ENCODE measurements at places on chromosomes 11 and 22.

GRCh38 chr11:495537-495931 is 11.5 kb downstream of the RNH1 start:
- DNase-seq = no peak

GRCh38 chr11:117613521-117613920 is 183.5 kb downstream of the DSCAML1 start:
- DNase-seq = no peak

DNA sequence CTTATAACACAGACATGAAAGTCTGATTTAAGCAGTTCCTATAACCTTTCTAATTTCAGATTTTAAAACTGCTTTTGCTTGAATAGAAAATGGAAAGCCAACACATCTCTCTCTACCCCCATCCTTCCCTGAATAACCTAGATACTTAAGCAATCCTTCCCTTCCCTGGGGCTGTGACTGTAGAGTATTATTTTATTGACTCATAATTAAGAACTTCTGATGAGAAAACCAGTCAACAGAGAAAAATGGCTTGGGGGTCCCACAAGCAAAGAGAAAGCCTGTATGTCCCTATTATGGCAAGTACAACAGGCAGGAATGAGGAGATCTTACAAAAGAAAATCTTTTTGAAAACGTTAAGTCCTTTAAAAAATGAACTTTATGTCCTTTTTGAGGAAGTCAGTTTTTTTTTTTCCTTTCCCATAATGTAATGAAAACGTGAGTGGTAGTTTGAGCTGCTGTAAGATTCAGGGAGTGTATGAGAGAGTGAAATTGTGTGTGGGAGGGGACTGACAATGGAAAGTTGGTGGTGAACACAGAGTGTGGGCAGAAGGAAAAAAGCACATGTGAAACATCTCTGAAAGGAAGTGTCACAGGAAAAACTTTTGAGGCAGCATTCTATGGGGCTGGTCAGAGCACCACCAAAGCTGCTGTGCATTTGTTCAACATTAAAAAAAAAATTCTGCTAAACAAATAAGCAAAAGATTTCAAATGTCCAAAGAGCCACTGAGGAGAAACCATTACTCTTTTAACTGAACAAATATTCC is 154.6 kb downstream of the MAML2 start:
- no peak for DNase-seq

DNA sequence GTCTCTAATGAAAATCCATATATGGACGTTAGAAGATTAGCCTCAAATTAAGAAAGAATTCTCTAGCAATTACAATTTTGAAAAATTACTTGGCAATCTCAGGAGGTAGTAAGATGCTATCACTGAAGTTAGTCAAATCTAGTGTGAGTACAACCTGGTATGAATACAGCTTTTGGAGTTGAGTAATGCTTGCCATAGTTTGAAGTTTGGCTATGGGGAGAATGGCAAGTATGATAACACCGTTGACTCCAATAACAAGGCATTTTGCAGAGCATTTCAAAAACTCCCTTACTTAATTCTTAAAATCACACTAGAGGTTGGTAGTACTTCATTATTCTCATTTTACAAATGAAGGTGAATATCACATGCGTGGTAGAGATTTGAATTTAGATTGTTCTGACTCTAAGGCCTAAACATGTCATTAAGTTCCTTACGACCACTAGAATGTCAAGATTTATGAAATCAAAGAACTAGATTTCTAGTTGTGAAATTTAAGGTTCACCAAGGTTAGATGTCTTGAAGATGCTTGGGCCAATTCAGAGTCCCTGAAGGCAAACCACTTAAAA is 355.4 kb downstream of the ETS1 start:
- DNase-seq = no peak

GRCh38 chr11:80420374-80420773 is 979.5 kb upstream of the TENM4 start:
- no peak for DNase-seq

DNA sequence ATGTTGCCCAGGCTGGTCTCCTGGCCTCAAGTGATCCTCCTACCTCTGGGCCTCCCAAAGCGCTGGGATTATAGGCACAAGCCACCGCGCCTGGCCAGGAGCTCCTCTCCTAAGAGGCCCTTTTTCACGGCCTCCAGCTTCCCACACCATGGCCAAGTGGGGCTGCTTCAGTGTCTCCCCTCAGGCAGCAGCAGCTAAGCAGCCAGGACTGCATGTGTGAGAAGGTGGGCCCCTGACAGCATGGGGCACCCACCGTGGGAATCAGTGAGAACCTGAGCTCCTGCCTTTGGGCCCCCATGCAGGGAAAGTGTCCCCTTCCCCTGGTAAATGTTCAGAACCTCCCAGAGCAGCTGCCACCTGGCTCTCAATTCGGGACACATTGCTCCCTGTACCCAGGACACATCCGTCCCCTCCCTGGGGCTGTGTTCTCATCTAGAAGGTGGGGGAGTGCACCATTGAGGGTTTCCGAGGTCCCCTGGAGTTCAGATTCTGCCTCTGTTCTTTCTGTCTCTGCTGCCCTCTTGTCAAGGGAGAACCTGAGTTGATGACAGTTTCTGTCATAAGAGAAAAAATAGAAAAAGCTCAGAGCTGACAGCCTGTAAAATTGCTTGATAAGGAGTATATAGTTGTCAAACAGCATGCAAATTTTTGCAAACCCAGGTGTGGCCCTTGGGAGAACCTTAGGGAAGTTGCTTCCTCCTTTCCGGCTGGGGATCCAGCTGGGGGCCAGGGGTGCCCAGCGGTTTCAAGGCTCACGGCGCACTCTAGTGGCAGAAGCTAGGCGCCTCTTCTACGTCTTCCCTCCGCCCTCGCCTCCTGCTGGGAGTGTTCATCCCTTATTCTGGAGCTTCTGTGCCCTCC is 29.7 kb downstream of the FAM83F start:
- DNase-seq = no peak

DNA sequence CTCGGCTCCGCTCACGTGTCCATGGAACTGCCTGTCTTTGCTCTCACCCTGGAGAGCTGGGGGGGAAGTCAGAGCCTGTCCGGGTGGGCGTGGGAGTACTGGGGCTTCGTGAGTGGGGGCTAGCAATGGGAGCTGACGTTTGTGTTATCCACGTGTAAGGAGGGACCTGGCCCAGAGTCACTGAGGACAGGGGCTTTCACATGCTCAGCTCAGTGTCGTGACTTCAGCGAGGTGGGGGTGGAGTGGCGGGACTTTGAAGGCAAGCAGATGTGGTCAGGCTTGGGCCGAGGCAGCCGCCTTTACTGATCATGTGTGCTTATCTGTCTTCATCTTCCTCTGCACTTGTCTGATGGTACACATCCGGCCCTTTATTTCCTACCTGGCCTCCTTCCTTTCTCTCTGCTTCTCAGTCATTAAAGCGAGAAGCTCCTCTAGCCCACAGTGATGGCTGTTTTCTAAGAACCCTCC is 113.1 kb upstream of the NNMT start:
- DNase-seq = no peak

DNA sequence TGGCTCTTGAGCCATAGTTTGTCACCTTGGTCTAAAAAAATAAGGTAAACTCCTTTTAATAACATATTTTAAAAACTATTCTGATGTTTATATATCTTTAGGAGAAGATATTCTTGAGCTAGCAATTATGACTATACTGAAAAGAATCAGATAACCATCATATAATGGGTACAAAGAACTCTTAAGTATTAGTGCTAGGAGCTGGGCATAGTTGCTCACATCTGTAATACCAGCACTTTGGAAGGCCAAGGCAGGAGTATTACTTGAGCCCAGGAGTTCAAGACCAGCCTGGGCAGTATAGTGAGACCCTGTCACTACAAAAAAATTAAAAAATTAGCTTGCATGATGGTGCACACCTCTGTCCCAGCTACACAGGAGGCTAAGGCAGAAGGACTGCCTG is 54.0 kb upstream of the B3GNT6 start:
- DNase-seq = no peak

GRCh38 chr11:3021125-3021524 is 29.0 kb upstream of the NAP1L4 start:
- peak; percentile 25 for DNase-seq

- DNase-seq = peak; percentile 66
These were observed 23.7 kb downstream of the WBP2NL start for GRCh38 chr22:42022162-42022847.

DNA sequence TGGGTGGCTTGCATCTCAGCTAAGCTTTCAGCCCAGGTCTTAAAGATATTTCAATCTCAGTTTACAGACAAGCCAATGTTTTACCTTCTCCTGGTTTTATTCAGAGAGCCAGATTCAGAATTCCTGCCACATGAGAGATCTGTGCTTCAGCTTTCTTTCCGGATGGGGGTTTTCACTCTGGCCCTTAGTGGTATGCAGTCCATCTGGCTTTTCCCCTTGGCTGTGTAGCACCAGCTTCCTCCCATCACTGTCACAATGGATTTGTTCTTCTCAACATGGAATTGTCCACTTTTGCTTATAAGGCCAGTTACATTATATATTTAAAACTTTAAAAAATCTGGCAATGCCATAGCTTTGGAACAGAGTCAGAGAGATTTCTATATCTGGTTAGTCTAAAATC is 303.9 kb downstream of the ETS1 start:
- DNase-seq = no peak

GRCh38 chr11:93444617-93445073 is 98.5 kb downstream of the SMCO4 start:
- no peak for DNase-seq

GRCh38 chr22:48794906-48795305 is 1032.8 kb downstream of the BRD1 start:
- no peak for DNase-seq

GRCh38 chr11:95816037-95816436 is 25.7 kb downstream of the CEP57 start:
- DNase-seq = no peak

GRCh38 chr11:18669219-18669596 is 29.4 kb upstream of the TMEM86A start:
- peak; percentile 82 for DNase-seq

DNA sequence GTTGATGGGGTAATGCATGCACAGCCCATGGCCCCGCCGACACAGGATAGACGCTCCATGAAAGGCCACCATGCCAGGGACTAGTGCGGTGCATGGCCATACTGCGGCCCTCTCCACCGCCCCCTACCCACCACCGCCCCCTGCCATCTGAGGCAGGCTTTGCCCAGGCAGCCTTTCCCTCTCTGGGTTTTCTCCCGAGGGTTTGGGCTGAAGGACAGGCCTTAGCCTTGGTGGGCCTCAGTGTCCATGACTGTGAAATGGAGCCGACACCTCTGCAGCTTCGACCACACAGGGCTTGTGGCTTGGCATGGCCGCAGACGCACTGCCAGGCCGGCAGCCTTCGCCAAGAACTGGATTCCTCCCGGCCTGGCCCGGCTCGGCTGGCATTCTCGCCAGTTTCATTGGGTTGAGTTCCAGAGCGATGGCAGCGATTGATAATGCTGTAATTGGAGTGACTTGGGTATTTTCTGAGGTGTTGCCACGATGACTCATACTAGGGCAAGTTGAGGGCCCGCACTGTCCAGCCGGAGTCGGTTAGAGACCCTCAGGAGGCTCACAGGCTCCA is 111.3 kb downstream of the WNT7B start:
- no peak for DNase-seq

- no peak for DNase-seq
These were observed 25.7 kb downstream of the USP28 start for GRCh38 chr11:113849713-113850112.

- no peak for DNase-seq
These were observed 4.1 kb downstream of the LRRC32 start for GRCh38 chr11:76666408-76666807.

DNA sequence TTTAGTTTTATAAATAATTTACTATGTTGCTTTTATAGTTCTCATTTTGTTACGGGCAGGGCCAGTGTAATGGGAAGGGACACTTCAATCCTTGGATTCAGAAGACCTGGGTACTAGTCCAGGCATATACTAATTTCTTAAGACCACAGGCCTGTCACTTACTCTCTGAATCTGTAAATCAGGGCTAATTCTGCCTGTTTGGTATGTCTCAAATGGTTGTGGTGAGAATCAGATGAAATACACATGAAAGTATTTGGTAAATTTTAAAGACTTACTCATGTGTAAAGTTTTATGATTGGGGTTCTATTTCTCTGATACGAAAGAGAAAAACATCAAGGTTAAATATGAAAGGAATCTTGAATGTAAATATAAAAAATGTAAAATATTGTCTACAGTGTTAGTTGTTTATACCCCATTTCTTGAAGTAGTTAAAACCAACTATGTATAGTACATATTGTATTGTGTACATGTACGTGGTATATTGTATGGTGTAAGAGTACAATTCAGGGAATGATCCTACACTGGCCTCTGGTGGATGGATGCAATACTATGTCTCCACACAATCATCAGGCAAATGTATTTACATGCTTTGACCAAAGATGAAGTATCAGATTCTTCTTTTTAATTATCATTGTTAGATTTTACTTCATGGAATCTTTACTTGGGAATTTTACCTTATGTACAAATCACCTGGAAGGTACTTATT is 24.5 kb upstream of the RAG2 start:
- DNase-seq = peak; percentile 34

GRCh38 chr11:75498556-75499255 is 27.0 kb downstream of the GDPD5 start:
- no peak for DNase-seq

DNA sequence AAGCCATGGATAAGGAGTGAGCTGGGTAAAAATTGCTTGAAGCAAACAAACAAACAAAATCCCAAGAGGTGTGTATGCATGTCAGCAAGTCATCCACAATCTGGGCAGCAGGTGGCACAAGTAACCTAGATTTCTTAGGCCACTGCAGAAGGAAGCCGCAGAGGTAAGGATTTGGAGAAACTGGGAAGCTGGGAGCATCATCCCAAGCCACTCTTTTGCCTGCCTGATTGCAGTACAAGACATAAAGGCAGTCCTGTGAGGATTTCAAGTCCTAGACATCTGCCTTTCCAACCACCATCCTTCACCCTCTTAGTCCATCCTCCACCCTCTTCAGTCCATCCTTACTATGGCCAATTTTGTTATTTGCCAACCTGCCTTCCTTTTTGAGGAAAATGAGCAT is 67.2 kb upstream of the BMAL1 start:
- peak; percentile 63 for DNase-seq

- DNase-seq = no peak
These were observed 99.8 kb downstream of the MORC2 start for GRCh38 chr22:30868663-30869385.

DNA sequence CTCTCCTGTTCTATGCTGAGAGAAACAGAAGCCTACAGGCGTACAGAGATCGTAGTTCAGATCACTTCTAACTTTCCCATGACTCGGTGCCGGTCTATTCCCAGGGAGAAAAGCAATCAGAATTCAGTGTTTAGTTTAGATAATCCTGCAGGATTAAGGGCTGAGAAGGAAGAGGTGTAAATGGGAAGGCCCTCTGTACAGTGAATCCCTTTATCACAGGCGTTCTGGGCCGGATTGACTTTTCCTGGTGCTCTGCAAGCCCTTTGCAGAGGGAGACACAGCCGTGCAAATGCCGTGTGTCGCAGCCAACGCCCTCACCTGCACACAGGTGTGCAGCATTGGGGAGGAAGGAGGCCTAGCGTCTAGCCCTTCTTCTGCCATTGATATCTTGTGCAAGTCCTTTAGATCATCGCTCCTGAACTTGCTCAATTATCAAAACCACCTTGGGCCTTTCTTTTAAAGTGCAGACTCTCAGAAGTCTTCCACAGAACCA is 90.6 kb downstream of the DSCAML1 start:
- no peak for DNase-seq

GRCh38 chr11:47378010-47378835 is at the start of gene SPI1:
Gene SPI1, minus strand, starts transcription at chr11:47378547. Its CDS starts 194 bp downstream, at chr11:47378353.
- DNase-seq = no peak

GRCh38 chr11:70680781-70681281 is 282.5 kb downstream of the CTTN start:
- no peak for DNase-seq
